Activated CD8-positive, alpha-beta memory T cell treated with anti-CD3 and anti-CD28 coated beads, Interleukin-2, amount 10 ng/mL, durations not matched to agents 7 days and 5 days (primary cell): ENCODE measurements at places on chromosomes 1 and 21. TPM values are rescaled to one million over a fixed set of nuclear protein-coding genes. Genes with fewer than 3 reads are reported as not detected.

GRCh38 chr1:158999316-159000069 lies 10.2 kb upstream of the IFI16 start:
- no peaks in the 10 kb centered on the region for H3K27me3 ChIP-seq
- no peak overlapping the region for H3K4me3 ChIP-seq
- H3K27ac ChIP-seq = no peak overlapping the region
- peaks cover 26% of the 10 kb centered on the region for H3K36me3 ChIP-seq
- no peak for DNase-seq
- H3K4me1 ChIP-seq = peaks cover 38% of the 10 kb centered on the region

DNA sequence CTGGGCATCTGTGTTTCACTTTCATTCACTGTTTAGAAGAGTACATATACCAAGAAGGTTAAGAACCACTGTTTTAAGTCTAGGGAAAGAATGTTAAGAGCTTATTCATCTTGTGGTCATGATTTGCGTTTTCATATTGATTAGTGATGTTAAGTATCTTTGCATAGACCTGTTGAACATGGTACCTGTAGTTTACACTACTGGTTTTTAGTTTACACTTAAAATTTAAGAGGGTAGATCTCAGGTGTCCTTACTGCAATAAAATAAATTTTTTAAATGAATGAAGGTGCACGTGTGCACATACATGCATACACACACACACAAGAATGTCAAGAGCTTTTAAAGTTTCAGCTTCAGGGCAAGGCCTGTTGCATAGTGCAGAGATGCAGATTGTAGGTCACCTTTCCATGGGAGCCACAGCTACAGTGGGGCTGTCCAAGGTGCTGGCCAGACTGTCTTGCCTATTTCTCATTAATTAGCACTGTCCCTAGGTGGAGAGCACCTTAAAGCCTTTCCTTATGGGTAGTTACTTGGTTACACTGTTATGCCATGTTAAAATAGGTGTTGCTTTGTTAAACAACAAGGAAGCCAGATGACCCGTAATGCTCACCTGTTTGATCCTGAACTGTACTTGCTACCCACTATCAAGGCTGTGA lies 543.0 kb upstream of the DAB1 start:
- no peaks in the 10 kb centered on the region for H3K4me1 ChIP-seq
- H3K27me3 ChIP-seq = no peaks in the 10 kb centered on the region
- no peak overlapping the region for H3K27ac ChIP-seq
- no peak for DNase-seq
- no peak overlapping the region for H3K4me3 ChIP-seq

GRCh38 chr1:9229549-9229948 lies 5.0 kb upstream of the H6PD start:
- H3K4me1 ChIP-seq = peaks cover 15% of the 10 kb centered on the region
- H3K27ac ChIP-seq = no peak overlapping the region
- peaks cover 21% of the 10 kb centered on the region for H3K27me3 ChIP-seq
- H3K4me3 ChIP-seq = no peak overlapping the region

Gene IGFN1
- total RNA-seq = not detected

- no peak overlapping the region for H3K4me3 ChIP-seq
- H3K36me3 ChIP-seq = no peaks in the 10 kb centered on the region
- no peak overlapping the region for H3K27ac ChIP-seq
Observed at GRCh38 chr1:61204528-61204927, 122.2 kb downstream of the NFIA start.

DNA sequence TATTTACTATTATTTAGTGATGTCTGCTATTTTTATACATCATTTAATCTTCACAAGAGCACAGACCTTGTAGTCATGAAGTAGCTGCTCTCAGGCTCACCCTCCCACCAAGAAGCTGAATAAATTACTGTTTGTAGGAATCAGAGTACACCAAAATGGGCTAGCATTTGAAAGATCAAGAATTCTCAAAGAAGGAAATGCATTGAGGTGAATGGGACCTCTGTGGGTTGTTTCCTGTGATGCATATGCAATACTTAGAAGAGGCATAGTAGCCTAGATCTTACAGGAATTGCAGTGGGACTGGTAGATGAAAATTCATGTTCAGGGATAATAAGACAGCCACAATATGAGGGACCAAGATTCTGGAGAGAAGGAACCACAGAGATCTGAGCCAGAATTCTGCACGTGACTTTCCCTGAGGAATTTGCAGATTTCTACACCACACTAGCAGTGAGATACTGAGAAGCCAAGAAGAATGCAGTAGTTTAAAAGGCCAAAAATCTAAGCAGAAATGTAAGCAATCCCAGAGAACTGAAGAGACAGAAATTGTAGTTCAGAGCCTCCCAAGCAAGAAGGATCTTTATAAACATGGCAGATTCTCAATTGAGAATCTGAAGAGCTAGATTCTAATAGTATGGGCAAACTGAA lies 307.0 kb downstream of the ST6GALNAC3 start:
- no peak overlapping the region for H3K27ac ChIP-seq
- no peak for DNase-seq
- H3K4me1 ChIP-seq = no peaks in the 10 kb centered on the region
- no peaks in the 10 kb centered on the region for H3K27me3 ChIP-seq

Gene RGS2
- total RNA-seq = 9.7 TPM

DNA sequence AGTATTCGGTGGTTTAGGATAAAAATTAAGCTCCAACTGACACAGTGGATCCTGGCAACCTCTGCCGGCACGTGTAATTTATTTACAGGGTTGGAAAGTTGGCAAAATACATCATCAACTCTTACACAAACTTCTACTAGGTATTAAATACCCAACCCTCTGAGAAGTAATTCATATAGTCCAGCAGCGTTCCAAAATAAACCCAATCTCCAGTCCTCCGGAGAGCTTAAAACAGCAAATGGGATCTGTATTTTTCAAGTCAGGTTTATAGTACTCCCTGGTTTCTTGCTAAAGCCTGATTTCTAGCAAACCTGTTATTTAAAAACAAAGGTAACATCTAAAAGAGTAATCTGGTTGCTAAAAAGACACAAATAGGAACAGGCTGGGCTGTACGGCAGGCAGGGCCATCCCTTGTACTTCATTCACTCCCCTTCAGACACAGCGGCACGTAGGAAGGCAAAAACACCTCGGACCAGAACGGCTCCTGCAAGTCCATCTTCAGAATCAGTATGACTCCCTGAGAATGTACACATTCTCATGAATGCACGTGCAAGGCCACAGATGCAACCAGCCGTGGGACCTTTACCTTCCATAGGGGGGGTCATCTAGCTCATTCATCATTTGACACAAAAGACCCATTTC lies 8.6 kb downstream of the GLIS1 start:
- H3K27ac ChIP-seq = no peak overlapping the region
- no peak for DNase-seq
- H3K4me3 ChIP-seq = no peak overlapping the region
- no peaks in the 10 kb centered on the region for H3K4me1 ChIP-seq
- no peaks in the 10 kb centered on the region for H3K36me3 ChIP-seq

DNA sequence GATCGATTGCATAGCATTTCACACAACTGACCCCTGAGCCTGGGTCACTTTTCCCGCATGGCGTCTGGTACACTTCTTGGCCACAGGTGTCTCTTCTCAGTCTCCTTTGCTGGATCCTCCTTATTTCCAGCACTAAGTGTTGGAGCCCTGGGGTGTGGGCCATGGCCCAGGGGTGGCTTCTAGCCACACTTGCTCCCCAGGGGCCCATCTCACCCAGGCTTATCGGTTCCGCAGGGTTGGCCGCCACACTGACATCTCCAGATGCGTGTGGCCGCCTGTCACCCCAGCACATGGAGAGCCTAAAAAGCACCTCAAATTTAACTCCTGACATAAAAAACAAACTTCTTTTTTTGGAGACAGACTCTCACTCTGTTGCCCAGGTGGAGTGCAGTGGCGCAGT lies 2.4 kb downstream of the THAP3 start:
- no peaks in the 10 kb centered on the region for H3K27me3 ChIP-seq
- peaks cover 30% of the 10 kb centered on the region for H3K4me1 ChIP-seq
- no peak for DNase-seq
- H3K27ac ChIP-seq = no peak overlapping the region

GRCh38 chr1:84101204-84101603 lies 42.9 kb upstream of the PRKACB start:
- H3K27me3 ChIP-seq = no peaks in the 10 kb centered on the region
- H3K36me3 ChIP-seq = peaks cover 7% of the 10 kb centered on the region
- H3K4me1 ChIP-seq = peaks cover 15% of the 10 kb centered on the region
- H3K4me3 ChIP-seq = no peak overlapping the region
- DNase-seq = no peak

GRCh38 chr1:242017580-242018233 lies 18.8 kb upstream of the MAP1LC3C start:
- H3K27me3 ChIP-seq = no peaks in the 10 kb centered on the region
- peak; percentile 50 for DNase-seq
- no peaks in the 10 kb centered on the region for H3K36me3 ChIP-seq
- no peak overlapping the region for H3K4me3 ChIP-seq
- no peaks in the 10 kb centered on the region for H3K4me1 ChIP-seq

Gene C1orf94
- total RNA-seq = not detected

Gene BACE2
- total RNA-seq = 2.4 TPM

DNA sequence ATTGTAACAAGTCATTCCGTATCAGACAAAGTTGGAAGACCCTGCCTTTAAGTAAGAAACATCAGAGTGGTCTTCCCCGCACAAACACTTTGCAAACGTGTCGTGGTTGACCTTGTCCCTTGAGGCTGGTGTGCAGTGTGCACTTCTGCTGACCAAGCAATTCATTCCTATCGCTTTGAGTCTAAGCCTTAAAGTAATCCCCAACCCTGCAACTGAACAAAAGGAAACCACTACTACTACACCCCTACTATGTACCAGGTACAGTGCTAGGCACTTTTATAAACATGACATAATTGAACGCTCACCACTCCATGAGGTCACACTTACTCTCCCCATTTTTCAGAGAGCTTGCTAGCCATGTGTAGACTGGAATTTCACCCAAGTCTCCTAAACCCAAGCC lies 10.6 kb downstream of the ITPKB start:
- H3K27me3 ChIP-seq = no peaks in the 10 kb centered on the region
- peaks cover 90% of the 10 kb centered on the region for H3K4me1 ChIP-seq
- DNase-seq = no peak
- peak overlapping the region; percentile 44 for H3K4me3 ChIP-seq
- H3K36me3 ChIP-seq = peaks cover 50% of the 10 kb centered on the region

- H3K27me3 ChIP-seq = no peaks in the 10 kb centered on the region
- H3K27ac ChIP-seq = no peak overlapping the region
- peaks cover under 1% of the 10 kb centered on the region for H3K36me3 ChIP-seq
- H3K4me1 ChIP-seq = peaks cover 13% of the 10 kb centered on the region
Observed at GRCh38 chr1:243712941-243713340, 137.1 kb downstream of the AKT3 start.

DNA sequence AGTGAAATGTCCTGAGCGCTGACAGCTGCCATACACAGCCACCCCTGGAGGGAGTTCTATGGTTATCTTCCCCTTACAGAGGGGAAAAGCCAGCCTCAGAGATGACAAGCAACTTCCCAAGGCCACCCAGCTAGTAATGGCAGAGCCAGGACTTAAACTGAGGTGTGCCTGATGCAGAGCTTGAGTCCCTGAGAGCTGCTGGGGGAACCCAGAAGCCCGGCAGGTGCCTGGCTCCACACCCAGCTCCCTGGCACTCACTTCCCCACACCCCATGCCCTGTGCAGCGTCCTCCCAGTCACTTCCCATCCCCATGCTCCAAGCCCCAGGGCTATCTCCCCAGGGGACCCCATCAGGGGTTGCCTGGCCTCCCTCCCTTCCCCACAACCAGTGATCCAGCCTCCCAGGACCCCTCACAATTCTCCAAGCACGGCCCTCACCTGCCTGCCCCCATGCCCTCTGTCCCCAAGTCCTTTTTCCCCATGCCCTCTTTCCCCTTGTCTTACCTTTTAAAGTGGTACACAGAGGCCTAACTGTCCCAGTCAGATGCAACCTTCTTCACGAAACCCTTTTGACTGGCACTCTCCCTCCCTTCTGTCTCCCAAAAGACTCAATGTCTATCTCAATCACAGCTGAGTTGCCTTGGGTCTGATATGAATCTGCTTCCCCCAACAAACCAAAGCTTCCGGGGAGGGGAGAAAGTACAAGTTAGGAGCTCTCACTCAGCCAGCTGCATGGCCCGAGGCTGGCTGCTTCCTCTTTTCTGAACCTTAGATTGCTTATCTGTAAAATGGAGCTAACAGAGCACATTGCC lies 39.8 kb upstream of the LRP8 start:
- no peaks in the 10 kb centered on the region for H3K36me3 ChIP-seq
- H3K4me1 ChIP-seq = peaks cover 14% of the 10 kb centered on the region
- peak overlapping the region; percentile 57 for H3K4me3 ChIP-seq
- peak; percentile 76 for DNase-seq
- peak overlapping the region; percentile 81 for H3K27ac ChIP-seq

Gene PRCC
- 99.8 TPM for total RNA-seq

- H3K27ac ChIP-seq = no peak overlapping the region
- peaks cover 4% of the 10 kb centered on the region for H3K36me3 ChIP-seq
- DNase-seq = no peak
- no peaks in the 10 kb centered on the region for H3K27me3 ChIP-seq
- peaks cover 10% of the 10 kb centered on the region for H3K4me1 ChIP-seq
- no peak overlapping the region for H3K4me3 ChIP-seq
Observed at GRCh38 chr1:58908561-58909560, 125.0 kb upstream of the JUN start.

DNA sequence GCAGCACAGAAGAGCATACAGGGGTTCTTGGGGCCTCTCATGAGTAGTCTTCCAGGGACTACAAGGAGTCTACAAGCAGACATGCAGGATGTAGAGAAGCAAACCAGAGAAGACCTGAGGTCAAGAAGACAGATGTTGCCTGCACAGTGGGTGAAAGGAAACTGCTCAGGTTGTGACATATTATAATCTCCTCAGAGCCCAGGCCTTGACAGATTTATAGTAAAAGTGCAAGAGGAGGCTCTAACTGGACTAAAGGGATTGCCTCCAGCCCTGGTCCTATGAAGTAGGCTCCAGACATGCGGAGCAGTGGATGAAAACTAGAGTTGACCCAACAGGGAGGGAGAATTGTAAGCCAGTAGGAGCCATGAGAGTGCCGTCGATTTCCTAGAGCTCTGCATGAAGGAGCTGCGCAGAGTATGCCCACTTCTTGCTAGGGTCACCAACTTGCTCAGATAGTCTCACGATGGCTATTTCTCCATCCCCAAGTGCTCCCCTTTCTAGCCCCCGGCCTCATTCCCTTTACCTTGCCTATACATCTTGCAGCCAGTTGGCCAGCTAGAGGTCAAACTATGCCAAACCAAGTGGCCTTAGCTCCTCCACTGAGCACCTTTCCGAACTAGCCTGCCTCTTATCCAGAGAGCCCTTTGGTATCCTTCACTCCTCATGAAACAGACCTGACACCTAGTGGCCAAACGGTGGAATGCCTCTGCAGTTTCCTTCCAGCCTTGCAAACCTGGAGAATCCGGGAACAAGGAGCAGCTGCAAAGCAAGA lies 36.2 kb upstream of the IPO9 start:
- peaks cover 25% of the 10 kb centered on the region for H3K4me1 ChIP-seq
- H3K27ac ChIP-seq = peak overlapping the region; percentile 50
- DNase-seq = peak; percentile 66
- H3K4me3 ChIP-seq = no peak overlapping the region
- no peaks in the 10 kb centered on the region for H3K36me3 ChIP-seq

- H3K27me3 ChIP-seq = no peaks in the 10 kb centered on the region
- H3K4me3 ChIP-seq = peak overlapping the region; percentile 52
- DNase-seq = peak; percentile 61
Observed at GRCh38 chr21:42425591-42425990, 21.9 kb downstream of the UBASH3A start.

Gene GJA4
- not detected for total RNA-seq

GRCh38 chr21:35905096-35905962 lies 155.0 kb downstream of the SETD4 start:
- H3K4me3 ChIP-seq = no peak overlapping the region
- no peaks in the 10 kb centered on the region for H3K36me3 ChIP-seq
- DNase-seq = no peak
- H3K27me3 ChIP-seq = peaks cover 12% of the 10 kb centered on the region
- no peaks in the 10 kb centered on the region for H3K4me1 ChIP-seq

Gene RNU1-2
- 3,744 TPM for total RNA-seq

- no peak for DNase-seq
- no peaks in the 10 kb centered on the region for H3K36me3 ChIP-seq
- H3K27me3 ChIP-seq = peaks cover 3% of the 10 kb centered on the region
- H3K4me1 ChIP-seq = no peaks in the 10 kb centered on the region
- H3K4me3 ChIP-seq = no peak overlapping the region
Observed at GRCh38 chr1:210741564-210741963, 392.4 kb downstream of the KCNH1 start.

Gene ATP1A2
- total RNA-seq = not detected
